ENCODE measurements at places on chromosomes 1 and 21.

- no peak for DNase-seq
Observed at GRCh38 chr1:63950023-63950422, 176.2 kb downstream of the ROR1 start.

DNA sequence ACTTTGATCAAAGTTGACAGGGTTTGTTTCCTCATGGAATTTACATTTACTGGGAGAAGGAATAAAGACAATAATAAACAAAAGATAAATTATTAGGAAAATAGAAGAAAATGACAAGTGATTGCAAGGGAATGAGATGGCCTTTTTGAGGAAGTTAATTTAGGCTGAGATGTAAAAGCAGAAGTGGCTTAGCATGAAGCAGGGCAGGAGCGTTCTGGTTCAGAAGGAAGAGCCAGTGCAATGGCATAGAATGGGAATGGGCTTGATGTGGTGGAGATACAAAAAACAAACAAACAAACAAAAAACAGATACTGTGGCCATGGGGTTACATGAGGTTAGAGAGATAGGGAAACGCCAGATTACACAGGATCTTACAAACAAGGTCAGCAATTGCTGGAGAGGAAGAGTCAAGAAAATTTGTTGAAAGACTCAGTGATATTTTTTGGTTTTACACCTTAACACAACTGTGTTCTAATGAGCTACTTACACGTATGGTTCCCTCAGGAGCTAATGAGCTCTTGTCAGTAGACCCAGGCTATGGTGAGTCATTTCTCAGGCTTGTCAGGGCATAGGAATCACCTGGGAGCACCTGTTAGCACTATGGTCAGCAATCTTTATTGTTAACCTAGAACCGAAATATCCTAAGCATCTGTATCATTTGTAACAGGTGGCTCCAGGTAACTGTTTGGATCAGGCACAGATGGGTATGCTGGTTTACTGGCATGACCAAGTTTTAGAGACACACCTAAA is 8.7 kb upstream of the CADM3 start:
- DNase-seq = peak; percentile 33

DNA sequence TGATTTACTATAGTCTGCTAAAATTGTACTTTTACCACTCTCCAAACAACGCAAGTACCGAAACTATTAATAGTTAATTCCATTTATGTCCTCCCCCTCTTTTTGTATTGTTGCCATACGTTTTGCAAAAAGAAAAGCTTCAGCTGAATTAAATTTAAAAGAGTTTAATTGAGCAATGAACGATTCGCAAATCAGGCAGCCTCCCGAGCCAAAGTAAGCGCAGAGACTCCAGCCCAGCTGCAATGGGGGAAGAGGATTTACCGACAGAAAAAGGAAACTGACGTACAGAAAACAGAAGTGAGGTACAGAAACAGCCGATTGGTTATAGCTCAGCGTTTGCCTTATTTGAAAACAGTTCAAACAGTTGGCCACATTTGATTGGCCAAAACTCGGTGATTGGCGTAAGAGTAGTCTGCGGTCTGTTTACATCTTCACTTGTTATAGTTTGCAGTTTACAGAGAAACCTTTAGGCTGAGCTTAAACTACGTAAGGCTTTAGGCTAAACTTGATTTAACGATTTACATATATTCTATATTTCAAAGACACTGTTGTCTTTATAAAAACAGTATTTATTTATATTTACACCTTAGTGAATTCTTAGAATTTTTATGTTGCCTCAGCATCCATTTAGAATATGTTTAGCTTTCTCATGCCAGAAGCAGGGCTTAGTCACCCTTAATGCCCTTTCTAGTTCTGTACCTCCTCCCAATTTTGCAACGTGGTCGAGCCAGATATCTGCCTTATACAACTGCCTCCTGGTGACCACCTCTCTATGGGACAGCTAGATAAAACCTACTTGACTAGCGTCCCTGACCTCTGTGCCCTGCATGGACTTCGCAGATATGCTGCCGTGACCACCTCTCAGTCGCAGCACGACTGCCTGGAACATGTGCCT is 23.8 kb downstream of the CR1 start:
- DNase-seq = no peak

GRCh38 chr1:162688521-162688920 is 56.3 kb downstream of the DDR2 start:
- no peak for DNase-seq

- no peak for DNase-seq
Observed at GRCh38 chr21:45309987-45310381, 22.3 kb upstream of the POFUT2 start.

GRCh38 chr1:29520571-29521437 is 284.5 kb downstream of the PTPRU start:
- DNase-seq = no peak

GRCh38 chr1:93595743-93596142 is 85.9 kb downstream of the BCAR3 start:
- no peak for DNase-seq

GRCh38 chr1:28973596-28974421 is 59.4 kb downstream of the EPB41 start:
- no peak for DNase-seq
